ENCODE measurements at places on chromosomes 1 and 21.

DNA sequence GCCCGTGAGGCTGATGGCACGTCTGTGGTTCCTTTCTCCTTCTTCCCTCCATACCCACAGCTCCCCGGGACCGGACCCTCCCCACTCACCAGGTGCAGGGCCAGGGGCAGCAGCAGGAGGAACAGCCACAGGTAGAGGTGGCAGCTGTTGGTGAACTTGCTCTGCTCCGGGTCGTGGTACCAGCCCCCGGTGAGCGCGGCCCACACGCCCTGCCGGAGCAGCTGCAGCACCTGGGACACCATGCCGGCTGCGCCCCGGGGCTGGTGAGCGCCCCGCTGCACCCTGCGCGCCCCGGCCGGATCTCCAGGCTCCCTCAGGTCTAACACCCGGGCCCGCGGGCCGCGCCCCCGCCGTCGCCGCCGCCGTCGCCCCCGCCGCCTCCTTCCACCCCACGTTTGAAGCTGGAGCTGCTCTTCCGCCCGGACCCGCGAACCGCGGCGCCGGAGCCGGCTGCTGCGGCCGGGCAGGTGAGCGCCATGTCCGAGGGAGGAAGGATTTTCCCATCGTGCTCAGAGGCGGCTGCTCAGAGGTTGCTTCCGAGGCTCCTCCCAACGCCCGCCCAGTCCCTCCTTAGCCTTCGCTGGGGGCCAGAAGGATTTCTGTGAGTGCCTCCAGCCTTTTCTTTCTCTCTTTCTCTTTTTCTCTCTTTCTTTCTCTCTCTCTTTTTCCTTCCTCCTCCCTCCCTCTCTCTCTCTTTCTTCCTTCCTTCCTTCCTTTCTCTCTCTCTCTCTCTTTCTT, at the start of gene PCNX2:
Gene PCNX2 (minus strand): TSS at position 489 of the 738 bp plus-strand sequence. CDS start 247 bp downstream, at position 242.
- peak; percentile 81 for DNase-seq

- DNase-seq: no peak
These were observed 8.0 kb upstream of the ZNF362 start for GRCh38 chr1:33248244-33248643.

- DNase-seq: no peak
These were observed 999.4 kb downstream of the KCNT2 start for GRCh38 chr1:195608883-195609282.

DNA sequence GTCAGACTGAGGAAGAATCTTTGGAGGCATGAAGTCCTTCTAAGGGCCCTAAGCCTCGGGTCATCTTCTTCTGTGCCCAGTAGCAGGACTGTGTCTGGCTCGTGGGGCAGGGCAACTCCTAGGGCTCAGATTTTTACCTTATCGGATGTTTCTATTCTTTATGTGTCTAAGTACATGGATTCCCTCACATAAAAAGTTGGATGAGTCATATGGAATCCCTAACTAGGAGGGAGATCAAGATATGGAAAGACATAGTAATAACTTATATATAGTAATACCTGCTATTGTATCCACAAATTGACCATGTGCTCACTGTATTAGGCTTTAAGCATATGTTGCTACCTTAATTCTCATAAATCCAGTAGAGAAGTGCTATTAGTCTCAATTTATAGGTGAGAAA, 364.5 kb upstream of the CAMK1G start:
- DNase-seq: no peak

DNA sequence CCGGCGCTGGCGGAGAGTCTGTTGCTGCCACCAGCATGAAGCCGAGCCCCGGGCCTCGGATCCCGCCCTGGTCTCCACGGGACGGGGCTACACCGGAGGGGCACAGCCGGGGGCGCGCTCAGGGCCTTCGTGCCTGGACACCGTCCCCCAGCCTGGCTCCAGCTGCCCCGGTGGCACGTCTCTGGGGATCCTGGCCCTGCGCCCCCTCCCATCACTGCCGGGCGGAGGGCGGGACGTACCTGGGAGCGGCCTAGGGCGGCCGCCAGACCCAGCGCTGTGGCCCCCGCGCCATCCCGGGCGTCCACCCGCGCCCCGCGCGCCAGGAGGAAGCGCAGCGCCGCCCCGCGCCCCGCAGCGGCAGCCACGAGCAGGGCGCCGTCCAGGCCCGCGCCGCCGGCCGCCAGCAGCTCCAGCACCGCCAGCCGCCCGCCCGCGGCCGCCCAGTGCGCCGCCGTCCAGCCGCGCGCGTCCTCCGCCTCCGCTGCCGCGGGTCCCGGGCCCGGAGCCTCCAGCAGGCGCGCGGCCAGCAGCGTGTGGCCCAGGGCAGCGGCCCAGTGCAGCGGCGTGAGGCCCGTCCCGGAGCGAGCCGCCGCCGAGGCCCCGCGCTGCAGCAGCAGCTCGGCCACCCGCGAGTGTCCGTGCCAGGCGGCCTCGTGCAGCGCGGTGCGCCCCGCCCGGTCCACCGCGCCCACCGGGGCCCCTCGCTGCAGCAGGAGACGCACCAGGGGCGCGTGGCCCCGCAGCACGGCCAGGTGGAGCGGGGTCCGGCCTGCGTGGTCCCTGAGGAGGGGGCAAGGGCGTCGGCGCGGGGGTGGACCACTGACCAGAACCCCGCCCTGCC, 1.0 kb downstream of the ANKRD65 start:
- no peak for DNase-seq

DNA sequence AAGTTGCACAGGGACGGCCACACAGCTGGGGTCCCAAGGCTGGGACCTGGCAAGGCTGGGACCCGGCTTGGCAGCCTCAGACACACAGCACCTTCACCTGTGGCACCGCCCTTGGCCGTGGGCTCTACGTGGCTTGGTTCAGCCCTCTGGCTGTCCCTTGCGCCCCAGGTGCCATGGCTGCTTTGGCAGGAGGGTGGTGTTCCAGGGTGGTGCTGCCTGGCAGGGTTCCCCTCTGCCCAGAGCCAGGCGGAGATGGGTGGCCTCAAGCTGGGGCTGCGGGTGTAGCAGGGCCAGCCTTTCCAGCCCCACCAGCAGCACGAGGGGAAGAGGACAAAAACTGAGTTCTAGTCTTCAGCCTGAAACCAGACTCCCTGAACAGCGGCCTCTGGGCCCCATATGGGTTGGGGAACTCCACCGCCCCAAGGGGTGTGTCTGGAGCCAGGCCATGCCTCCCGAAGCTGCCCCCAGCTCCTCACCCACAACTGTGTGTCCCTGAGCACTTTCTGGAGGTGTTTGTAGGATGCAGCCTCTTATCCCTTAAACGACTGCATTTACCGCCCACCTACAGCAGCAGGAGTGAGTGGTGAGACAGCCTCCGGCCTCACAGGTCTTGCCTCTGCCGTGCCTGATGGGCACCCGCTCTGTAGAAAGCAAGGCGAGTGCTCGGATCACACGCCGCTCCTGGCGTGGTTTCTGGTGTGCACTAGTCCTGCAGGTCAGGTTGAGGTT, 92.3 kb downstream of the PDE9A start:
- no peak for DNase-seq

- DNase-seq: no peak
These were observed 52.5 kb upstream of the RGS2 start for GRCh38 chr1:192756314-192756713.

GRCh38 chr1:1665815-1666251, 7.0 kb upstream of the CDK11B start:
- peak; percentile 82 for DNase-seq

GRCh38 chr1:188224263-188224662, 1395.5 kb downstream of the PLA2G4A start:
- no peak for DNase-seq

- no peak for DNase-seq
These were observed 388.6 kb upstream of the NEGR1 start for GRCh38 chr1:72670902-72671301.

DNA sequence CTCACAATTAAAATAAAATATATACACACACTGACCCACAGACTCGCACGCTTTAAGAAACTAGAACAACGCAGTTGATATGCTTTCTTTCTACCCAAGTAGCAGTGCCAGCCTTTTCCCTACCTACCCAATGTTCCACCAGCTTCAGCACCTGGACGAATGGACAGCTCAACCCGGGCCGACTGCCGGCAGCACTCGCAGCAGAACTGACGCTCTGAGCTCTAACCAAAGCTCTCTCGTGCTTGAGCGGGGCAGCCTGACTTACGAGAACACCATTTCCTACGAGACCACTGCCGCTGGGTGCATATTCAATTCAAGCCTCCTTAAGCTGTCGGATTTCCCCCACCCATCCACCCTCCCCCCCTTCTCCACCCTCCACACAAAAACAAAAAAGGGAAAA, 127.4 kb upstream of the DPYD start:
- peak; percentile 77 for DNase-seq

DNA sequence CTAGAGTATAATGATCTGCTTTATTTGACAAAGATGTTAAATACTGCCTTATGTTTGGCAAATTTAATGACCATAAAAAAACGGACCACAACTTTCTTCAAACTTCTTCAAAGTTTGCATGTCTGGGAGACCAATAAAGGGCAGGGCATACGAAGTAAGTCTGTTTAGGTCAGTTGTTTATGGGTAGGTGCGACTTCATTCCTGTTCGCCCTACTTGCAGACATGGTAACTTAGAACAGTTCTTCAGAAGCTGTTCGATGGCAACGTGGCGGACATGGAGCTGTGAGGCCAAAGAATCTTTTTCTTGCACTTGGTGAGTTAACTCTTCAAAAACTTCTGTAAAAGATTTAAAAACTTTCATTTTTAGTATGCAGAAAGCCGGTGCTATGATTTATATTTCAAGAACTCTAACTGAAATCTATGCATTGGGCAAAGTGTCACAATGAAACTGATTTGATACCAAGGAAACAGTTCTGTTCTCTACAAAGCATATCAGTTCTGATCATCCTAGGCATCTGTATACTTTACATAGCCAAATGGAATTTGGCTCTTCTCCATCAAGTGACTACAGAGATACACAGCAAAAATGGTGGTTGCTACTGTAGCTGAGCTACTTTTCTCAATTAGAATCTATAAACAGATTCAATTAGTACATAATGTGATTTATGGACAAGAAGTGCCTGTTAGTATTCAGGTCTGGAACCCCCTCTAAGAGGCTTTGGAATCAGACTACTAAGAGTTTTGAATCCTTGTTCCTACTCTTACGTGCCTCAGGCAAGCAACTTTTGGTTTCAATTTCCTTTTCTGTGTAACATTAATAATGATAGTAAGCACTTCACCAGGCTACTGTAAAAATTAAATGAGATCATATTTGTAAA, 25.7 kb downstream of the C21orf91 start:
- DNase-seq: no peak

GRCh38 chr21:28961927-28962326, 30.8 kb downstream of the LTN1 start:
- no peak for DNase-seq

- no peak for DNase-seq
These were observed 144.9 kb upstream of the HOOK1 start for GRCh38 chr1:59669752-59670312.

DNA sequence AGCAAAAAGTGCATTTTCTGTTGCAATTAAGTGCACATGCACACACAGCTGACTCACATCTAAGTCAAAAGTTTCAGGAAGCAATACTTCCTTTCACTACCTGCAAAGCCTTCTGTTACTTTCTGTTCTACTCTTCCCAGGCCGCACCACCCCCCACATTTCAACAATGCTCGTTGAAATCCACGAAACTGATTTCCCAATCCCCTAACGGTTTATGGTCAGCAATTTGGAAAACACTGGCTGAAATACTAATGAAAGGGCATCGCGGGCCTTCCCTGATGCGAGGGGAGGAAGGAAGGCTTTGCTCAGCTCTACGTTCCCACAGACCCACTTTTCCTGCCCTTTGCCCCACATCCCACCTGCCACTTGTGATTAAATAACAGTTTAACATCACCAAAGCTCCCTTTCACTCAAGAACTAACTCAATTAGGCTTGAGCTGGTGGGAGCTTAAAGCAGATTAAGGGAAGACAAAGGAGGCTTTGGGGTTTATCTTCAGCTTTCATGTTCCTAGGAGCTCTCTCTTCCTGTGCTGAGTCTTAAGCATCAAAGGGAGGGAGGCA, 243.2 kb upstream of the RAB4A start:
- DNase-seq: no peak

DNA sequence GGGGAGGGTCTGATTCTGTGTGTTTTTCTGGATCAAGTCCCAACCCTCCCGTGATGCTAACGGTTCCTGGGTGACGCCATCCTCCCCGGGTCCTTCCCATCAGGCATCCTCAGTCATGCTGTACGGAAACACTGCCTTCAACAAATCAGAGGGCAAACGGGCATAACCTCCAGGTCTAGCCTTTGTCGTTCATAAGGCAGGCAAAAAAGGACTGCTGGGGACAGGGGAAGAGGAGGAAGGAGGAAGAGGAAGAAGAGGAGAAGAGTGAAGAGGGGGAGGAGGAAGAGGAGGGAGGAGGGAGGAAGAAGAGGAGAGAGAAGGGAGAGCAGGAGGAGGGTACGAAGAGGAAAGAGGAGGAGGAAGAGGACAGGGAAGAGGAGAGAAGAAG, 84.4 kb downstream of the ITPKB start:
- DNase-seq: no peak

- no peak for DNase-seq
These were observed 1.2 kb downstream of the RGL1 start for GRCh38 chr1:183806125-183806524.

DNA sequence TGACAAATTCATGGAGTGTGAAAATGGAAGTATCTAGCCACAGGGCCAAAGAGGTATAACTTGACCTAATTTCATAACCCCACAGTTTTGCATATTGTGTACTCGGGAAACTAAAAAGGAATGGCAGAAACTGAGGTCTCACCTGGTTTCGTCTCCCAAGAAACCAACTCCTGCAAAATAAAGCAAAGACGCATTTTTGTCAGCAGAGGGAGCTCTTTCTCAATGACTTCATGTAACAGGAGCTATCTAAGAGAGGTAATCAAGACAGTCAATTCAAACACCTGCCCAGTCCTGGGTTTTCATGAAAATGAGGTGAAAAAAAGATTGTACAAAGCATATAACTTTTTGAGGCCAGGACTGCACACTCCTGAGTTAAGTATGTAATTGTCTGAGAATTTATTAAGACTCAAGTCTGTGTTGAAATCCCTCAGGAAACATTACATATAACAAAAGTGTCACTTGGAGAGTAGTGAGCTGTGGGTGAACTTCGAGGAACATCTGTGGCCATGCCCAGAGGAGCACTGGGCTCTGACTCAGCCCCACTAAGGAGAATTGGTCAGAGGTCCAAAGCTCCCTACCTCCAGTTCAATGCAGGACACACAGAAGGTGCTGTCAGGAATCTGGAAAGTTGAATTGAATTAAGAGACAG, 17.6 kb downstream of the FCRL4 start:
- DNase-seq: no peak

GRCh38 chr1:225468270-225469020, 40.6 kb upstream of the LBR start:
- DNase-seq: peak; percentile 53

- DNase-seq: no peak
These were observed 2.8 kb downstream of the VPS72 start for GRCh38 chr1:151187205-151187604.

DNA sequence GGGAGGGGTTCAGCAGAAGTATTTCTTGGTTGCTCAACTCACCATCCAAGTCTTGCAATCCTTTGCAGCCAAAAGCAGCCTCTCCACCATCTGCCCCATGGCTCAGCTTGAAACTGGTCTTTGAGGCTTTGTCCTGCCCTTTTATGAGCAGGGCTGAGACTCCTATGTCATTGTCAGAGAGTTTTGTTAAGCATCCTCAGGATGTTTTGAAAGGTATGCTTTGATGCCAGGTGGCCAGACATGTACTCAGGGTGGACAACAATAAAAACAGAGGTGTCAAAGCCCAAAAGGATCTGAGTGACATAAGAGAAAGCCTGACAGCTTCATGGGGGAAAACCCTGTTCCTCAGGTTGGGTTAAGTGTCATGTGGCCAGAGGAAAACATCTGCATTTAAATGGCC, 310.5 kb downstream of the PRDM2 start:
- DNase-seq: no peak

GRCh38 chr1:212987702-212988322, 27.9 kb downstream of the ANGEL2 start:
- DNase-seq: no peak

Measured in activated CD8-positive, alpha-beta memory T cell treated with anti-CD3 and anti-CD28 coated beads, Interleukin-2, amount 50 U/mL, for 48 hours (primary cell).